ENCODE measurements at places on chromosomes 12 and 14. TPM values are rescaled to one million over a fixed set of nuclear protein-coding genes. Genes with fewer than 3 reads are reported as not detected.

DNA sequence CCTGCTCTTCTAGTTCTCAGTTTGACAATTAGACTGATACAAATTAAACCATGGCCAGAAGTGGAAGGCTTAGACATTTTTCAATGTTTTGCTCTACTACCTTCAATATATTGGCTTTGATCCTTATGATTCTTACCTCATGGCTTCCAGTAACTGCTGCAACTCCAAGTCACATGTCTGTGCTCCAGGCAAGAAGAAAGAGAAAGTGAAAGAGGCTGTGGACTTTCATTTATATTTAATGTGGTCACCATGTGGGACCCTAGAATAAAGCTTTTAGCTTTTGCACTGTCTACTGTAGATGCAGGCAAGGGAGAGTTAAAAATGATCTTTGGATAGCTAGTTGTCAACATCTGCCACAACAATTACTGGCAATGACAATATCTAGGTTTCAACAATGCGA is 214.3 kb upstream of the PDE3A start:
- DNase-seq, result no peak

DNA sequence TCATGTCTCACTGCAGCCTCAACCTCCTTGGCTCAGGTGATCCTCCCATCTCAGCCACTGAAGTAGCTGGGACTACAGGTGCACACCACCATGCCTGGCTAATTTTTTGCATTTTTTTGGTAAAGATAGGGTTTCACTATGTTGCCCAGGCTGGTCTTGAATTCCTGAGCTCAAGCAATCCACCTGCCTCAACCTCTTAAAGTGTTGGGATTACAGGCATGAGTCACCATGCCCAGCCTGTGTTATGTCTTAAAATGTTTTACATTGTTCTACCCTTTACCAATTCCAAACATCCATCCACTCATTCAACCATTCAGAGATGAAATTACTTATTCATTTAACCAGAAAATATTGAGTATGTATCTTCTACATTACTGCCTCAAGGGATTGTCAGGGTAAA is 111.6 kb upstream of the BTG1 start:
- no peak for DNase-seq

DNA sequence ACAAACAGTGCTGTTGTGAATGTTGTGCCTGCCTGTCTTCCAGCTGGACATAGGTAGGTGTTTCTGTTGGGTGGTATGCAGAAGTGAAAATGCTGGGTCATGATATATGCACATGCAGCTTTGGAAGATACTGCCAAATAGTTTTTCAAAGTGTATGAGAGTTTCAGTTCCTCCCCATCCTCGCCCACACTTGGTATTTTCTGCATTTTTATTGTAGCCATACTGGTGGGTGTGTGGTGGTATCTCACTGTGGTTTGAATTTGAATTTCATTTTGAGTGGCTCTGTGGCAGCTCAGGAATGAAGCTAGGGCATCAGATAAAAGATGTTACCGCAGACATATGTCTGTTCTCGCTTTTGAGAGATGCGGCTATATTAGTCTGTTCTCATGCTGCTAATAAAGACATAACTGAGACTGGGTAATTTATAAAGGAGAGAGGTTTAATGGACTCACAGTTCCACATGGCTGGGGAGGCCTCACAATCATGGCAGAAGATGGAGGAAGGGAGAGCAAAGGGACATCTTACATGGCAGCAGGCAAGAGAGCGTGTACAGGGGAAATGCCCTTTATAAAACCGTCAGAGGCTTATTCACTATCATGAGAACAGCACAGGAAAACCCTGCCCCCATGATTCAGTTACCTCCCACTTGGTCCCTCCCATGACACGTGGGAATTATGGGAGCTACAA is 183.1 kb downstream of the CAND1 start:
- no peak for DNase-seq

GRCh38 chr12:76317976-76318375 is 30.2 kb downstream of the BBS10 start:
- no peak for DNase-seq

- DNase-seq, result peak; percentile 94
Observed at GRCh38 chr12:27571463-27571862, 47.5 kb downstream of the PPFIBP1 start.

DNA sequence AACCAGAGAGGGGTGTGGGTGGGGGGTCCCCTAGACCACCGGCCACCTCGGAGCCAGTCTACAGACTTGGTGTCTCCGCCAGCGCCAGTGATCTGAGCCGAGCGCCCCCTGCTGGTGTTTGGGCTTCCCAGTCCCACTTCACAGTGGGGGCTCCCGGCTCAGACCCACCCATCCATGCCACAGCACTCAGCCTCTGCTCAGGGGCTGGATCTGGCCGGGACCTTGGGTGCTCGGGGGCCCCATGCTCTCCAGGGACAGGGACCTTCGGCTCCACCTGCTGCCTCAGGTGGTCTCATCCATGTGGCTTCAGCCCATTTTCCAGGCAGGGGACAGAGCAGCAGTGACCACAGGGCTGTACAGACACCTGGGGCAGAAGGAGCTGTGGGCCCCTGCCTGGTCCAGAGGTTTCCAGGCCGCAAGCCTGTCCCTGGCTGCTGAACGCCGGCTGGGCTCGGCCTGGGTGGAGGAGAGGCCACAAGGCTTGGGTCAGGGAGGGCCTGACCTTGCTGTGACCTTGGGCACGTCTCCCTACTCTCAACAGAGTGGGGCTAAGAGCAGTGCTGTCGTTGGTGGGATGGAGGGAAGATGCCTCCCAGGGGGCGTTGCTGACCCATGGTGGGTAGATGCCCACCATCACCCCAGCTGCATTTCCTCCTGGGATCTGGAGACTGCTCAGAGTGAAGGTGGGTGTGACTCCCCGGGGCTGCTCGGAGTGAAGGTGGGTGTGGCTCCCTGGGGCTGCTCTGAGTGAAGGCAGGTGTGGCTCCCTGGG is 86.3 kb downstream of the KIF26A start:
- no peak for DNase-seq

- DNase-seq, result peak; percentile 47
Observed at GRCh38 chr14:36935976-36936678, 236.3 kb downstream of the SLC25A21 start.

DNA sequence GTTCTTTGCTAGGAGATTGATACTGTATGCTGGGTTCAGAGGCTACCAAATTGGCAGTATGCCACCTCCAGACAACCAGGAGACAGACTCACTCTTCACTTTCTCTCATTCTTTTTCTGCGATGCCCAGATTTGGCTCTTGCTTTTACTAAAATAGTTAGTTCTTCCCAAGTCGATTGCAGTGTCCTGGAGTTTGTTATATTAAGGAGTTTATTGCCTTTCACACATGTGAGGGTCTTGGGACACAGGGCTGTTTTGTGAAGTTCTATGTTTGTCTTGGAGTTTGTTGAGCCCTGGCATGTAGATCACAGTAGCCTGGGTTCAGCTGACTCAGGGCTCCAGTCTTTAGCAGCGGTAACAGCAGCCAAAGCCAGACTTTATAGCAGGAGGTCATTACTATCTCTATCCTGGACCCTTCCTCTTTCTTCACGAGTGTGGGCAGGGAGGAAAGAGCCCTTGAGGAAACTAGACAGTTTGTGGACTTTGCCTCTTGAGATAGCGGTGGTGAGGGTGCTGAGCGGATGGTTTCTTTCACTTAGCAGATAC is 1.6 kb downstream of the MLEC start:
- peak; percentile 67 for DNase-seq

GRCh38 chr14:24310265-24310645 is 315 bp downstream of the LTB4R2 start:
- no peak for DNase-seq

GRCh38 chr14:104436047-104436591 is 143.4 kb upstream of the C14orf180 start:
- peak; percentile 12 for DNase-seq

- peak; percentile 54 for DNase-seq
Observed at GRCh38 chr12:49678711-49679110, 28.5 kb downstream of the FMNL3 start.

DNA sequence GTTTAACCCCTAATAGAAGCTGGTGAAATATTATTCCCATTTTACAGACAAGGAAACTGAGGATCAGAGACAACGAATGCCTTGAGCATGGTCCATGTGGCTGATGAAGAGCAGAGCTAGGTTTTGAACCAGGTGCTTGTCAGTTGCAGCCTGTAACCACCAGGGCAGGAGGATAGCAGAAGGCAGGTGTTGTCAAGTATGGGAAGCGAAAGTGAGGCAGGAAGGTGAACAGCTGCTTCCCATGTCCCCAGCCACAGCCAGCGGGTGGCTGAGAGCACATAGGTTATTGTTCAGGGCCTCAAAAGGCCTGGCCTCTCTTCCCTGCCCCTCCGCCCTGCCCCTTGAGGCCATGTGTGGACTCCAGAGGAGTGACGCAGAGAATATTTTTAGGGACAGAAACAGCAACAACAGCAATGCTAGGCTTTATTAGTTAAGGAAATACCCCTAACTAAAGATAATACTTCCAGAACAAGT is 39.6 kb downstream of the IQSEC3 start:
- peak; percentile 7 for DNase-seq

DNA sequence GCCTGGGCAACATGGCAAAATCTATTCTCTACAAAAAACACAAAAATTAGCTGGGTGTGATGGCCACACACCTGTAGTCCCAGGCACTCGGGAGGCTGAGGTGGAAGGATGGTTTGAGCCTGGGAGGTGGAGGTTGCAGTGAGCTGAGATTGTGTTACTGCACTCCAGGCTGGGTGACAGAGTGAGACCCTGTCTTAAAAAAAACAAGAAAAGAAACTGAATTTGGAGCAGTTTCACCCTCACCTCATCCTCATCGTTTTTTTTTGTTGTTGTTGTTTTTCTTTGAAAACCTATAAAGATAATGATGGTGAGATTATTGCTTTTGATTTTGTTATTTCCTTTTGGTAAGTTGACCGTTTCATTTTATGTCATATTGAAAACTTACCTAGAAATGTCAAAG is 60.7 kb downstream of the SLC38A6 start:
- no peak for DNase-seq

- peak; percentile 20 for DNase-seq
Observed at GRCh38 chr14:61644834-61645233, 50.5 kb upstream of the HIF1A start.

- no peak for DNase-seq
Observed at GRCh38 chr12:114506651-114507050, 100.7 kb upstream of the TBX5 start.

DNA sequence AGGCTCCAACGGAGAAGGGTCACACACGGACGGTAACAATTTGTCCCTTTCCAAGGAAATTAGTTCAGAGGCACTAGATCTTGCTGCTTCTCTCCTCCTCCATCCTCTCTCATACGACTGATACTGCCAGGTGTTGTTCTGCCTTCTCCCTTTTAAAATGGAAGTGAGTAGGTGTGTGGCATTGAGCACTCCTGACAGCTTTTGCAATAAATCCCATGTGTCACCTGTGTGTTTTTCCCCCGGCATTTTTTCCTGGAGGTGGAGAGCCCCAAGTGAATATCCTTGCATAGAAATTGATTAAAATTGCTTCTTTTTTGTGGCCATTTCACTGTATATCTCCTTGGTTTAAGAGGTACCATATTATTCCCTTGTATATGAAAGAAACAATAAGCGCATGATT is 26.2 kb upstream of the AKAP5 start:
- no peak for DNase-seq

DNA sequence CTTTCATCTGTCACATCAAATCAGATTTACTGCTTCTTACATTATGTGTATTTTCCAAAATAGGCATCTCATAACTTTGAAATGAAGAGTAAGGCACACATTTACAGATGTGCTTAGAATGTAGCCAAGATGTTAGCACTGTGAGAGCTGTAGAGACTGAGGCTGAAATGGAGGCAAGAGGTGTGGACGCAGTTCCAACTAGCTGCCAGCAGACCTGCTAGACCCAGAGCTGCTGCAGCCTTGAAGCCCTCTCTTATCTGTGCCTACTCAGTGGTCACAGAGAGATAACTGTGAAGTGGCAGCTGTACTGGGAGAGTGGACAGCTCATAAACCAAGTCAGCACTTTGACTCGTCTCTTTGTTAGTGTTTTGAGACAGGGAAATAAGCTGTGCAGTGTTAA is 470.9 kb downstream of the CCER1 start:
- DNase-seq, result no peak

DNA sequence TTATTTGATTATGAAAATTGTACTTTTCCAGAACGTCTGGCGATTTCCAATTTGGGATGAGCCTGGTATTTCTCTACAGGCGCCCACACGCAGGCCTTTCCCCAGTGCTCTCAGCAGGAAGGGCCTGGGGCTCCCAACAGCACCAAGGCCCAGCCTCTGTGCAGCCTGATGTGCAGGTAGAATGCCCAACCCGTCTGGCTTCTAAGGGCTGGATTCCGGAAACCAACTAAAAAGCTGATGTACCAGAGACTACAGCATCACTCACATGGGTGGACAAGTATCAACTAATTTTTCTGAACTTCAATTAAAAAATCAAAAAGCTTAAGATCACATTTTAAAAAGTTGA is 25.8 kb downstream of the CDC42BPB start:
- DNase-seq, result no peak

DNA sequence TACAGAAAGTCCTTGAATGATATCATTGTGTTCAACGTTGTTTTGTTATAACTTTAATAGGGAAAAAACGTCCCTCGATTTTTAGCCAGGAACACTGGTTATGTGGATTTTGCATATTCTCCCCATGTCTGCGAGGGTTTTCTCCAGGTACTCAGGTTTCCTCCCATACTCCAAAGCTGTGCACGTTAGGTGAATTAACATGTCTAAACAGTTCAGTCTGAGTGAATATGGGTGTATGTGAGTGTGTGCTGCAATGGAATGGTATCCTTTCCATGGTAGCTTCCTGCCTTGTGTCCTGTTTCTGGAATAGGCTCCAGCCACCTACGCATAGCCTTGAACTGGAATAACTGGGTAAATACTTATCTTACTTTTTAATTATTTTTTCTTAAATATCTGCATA is 810.8 kb upstream of the ATXN7L3B start:
- no peak for DNase-seq

GRCh38 chr14:97824218-97824617 is 1027.0 kb downstream of the VRK1 start:
- no peak for DNase-seq

- DNase-seq, result peak; percentile 25
Observed at GRCh38 chr14:71078500-71078899, 171.2 kb downstream of the PCNX1 start.

- no peak for DNase-seq
Observed at GRCh38 chr12:14931791-14932560, 6.4 kb downstream of the ERP27 start.

DNA sequence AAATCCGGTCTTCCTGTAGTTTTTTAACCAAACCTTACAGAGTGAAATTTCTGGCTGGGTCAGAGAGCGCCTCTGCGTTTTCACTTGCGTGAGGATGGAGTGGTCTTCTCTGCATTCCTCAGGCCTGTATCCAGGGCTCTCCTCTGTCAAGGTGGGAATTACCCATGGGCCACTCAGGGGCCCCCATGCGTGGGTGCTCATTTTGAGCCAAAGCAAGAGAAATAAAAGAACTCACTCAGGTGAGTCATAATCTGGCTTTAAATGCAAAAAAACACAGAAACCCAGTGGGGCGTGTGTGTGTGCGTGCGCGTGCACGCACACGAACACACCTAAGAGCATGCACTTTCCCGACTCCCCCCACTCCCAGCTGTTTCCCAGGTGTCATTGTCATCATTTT is 104.0 kb upstream of the PWP1 start:
- peak; percentile 21 for DNase-seq

GRCh38 chr12:115962216-115962615 is 315.3 kb downstream of the MED13L start:
- DNase-seq, result no peak

CCDC38 gene
- under 0.01 TPM for total RNA-seq

DHH gene
- not detected for total RNA-seq

ANGEL1 gene
- total RNA-seq, result 7.3 TPM

TGFB3 gene
- 3.9 TPM for total RNA-seq

CLEC7A gene
- total RNA-seq, result not detected

FGF23 gene
- not detected for total RNA-seq

SOAT2 gene
- total RNA-seq, result not detected

TAS2R7 gene
- not detected for total RNA-seq

CIROP gene
- total RNA-seq, result not detected

Data from GM23248 (cell line).